ENCODE measurements at places on chromosomes 4 and X.

DNA sequence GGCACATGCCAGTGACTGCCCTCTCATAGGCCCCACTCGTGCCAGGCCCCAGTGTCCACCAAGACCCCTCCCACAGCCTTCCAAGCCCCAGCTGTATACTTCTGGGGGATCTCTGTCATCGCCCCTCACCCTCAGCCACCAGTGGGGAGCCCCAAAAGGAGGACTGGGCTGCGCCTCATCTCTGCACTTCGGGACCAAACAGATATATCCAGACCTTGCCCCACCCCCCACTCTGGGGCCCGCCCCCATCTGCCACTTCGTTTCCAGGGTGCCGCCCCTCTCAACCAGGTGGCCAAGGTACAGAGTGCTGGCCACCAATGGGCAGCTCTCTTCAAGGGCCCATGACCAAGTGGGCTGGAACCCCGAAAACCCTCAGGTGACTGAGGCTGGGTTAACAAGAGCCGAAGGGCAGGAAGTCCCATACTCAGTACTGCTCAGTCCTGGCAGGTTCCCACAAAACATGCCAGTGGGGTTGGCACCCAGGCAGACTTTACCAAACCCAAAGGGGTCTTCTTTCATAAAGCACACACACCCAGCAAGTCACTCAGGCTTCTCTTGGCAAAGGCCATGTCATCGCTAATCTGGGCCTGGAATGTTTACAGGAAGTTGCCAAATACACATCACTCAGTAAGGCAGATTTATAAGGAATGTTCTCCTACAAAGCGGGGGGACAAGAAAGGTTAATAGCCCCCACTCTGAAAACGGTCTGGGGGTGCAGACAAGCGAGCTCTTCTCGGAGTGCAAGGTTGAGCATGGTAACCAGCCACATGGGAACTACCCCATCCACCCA is 4.4 kb downstream of the ZFYVE28 start:
- peak; percentile 59 for DNase-seq

DNA sequence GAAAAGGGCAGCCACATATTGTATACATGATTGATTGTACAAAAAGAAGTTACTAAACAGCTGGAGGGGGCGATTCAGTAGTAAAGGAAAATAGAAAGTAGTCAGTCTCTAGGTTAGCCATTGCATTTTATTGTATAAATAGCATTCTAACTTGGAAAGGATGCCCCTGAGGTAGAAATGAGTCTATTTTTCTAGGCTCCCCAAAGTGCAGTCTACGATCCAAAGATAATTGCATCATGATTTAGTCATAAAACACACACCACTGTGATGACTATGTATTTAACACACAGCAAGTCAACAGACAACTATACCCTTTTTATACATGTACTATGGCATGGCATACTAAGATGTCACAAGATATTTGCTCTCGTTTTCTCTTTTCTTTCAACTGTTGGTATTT is 204.9 kb downstream of the APBB2 start:
- peak; percentile 4 for DNase-seq

GRCh38 chr4:44118971-44119680 is 329.5 kb downstream of the KCTD8 start:
- DNase-seq, result no peak

DNA sequence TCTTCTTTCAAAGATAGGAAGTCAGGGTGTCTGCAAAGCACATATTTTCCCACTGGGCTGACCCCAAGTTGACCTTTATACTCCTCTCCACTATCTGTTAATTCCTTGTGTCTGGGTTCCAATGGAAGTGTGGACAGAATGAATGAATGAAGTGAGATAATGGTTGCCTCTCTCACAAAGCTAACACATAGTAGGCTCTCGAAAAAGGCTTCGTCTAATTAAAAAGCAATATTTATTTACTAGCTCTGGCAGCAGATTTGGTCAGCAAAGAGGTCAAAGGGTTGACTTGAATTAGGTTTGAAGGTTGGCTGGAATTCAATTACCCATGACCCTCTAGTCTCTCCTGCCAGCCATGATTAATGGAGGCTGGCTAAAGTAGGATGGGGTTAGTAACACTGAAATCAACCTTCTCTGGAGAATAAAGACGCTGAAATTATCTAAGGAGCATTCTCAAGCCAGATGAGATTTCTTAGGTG is 280.3 kb upstream of the KLF3 start:
- no peak for DNase-seq

DNA sequence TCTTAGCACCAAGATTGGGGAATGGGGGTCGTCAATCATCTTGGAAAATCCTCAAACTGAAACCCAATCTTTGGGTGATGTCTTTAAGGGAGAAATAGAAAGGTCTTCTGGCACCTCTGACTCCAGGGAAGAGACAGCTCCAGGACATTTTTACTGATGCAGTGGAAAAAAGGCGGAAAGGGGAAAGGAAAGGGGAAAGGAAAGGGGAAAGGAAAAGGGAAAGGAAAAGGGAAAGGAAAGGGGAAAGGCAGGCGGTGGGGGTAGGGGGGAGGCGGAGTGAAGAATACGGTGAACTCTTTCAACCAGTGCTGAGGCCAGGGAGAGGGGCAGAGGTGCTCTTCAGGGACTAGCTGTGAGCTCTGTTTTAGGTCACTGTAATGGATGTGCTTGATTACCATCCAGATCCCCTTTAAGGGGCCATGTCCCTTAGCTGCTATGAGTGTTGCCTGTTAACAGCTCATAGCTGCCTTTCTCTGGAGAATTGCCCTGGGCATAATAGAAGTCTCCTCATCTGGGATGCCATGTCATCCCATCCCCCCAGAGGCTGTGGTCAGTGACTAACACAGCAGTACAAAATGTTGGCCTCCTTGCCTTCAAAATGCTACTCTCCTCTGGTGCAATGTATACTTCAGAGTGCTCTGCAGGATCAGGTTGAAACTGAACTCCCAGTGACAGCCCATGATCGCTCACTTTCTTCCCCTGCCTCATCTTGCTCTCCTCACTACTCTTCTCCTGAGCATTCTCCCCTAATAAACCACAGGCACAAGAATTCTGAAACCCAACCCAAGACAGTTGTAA is 92.4 kb upstream of the AP1S2 start:
- peak; percentile 22 for DNase-seq

DNA sequence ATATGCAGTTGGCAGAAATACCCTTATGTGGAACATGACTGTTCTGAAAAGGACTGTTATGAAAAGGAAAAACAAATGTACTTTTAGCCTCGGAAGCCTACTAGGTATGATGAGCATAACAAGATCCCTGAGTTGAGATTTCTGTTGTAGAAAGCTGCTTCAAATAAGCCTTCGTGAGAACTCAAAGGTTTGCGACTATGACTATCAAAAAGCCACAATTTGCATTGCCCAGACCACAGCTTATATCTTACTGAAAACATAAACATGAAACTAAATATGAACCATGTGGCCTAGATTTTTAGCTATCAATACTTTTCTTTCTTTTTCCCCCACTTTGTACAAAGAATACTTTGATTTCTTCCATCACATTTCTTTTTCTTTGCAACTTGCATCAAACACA is 398.2 kb upstream of the LCORL start:
- no peak for DNase-seq

DNA sequence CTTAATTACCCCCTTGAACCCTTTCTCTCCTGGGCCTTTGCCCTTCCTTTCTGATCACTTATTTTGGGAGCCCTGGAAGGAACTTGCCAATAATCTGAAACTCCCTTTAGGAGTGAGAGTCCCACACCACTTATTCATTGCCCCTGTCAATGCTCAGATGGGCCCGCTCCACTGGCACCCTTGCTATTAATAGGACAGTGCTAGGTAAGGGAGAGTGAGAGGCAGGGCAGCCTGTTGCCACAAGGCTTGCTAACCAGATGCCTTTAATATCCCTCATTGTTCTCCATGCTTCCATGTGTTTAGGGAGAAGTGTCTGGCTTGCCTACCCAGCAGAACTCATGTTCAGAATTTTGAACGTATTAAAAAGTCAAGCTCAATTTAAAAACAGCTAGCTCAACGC is 1.7 kb upstream of the NHS start:
- no peak for DNase-seq

DNA sequence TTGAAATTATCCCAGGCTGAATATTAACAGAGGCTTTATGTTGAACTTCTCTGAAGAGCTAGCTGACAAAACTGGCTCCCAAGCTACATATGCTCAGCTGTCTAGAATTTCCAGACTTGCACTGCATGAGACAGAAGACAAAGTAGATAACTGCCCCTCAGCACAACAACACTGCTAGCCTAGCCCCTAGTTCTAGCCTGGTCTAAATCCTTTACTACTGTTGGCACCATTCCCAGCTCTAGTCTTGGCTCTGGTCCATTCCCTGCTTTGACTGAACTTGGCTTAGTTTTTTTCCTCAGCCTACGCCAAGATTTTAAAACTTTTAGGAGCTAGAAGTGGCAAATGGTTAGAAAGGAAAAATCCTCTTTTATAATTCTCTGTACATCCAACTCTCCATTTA is 7.6 kb upstream of the OPHN1 start:
- no peak for DNase-seq

- DNase-seq, result no peak
Observed at GRCh38 chr4:189600718-189601435, 339.8 kb upstream of the FRG1 start.

DNA sequence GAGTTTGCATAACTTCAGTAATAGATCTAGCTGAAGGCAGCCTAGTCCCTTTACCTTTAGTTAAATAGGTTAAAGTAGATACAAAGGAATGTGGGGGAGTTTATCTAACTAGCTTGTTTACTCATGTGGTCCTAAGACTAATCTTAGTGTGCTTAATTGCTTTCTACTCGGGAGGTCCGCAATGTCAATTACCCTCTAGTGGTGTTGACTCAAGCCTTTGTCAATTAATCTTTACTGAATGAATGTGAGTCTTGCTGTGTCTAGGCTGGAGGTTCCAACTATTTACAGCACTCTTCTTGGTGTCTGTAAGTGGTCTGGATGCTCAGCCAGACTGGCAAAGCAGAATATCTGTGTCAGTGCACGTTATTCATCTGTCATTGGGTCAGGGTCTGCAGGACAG is 17.9 kb upstream of the YTHDC1 start:
- DNase-seq, result no peak

DNA sequence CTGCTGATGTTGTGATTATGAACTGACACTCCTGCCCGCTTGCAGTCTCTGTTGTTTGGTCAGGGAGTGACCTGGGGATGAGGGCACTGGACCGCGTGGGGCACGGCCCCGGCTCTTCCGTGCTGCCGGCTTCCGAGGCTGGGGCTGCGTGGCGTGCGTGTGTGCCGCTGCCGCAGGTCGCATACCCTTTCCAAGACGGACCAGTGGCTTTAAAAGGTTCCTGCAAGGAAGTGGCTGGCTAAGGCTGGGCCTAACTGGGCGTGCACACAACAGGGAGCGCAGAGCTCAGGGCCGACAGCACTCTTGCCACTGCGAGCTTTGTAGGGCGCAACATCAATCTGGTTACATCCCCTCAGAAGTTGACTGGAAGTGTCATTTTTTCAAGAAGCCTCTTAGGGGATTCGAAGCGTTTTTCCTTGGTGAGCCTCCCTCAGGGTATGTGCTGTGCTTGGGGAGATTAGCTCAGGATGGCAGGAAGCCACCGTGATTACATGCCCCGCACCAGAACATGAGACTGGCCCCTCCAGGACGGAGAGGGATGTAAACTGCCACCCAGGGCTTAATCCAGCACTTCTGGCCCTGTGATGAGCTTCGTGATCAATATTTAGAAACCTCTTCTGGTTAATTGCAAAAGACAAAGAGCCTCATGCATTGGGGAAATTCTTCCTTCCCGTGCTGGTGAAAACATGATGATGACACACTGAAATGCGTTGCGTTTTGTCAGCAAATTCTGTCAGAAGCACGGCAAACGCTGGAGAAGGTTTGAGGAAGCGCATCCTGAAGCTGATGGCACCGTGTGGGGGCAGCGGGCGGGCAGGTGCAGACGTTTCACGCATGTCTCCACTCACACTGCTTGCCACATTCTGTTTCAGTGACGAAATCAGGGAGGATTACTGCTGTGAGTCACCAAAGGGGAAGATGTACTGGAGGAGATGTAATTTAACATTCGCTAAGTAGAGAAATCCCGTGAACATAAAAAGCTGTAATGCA is 11.1 kb downstream of the MAEA start:
- peak; percentile 55 for DNase-seq

DNA sequence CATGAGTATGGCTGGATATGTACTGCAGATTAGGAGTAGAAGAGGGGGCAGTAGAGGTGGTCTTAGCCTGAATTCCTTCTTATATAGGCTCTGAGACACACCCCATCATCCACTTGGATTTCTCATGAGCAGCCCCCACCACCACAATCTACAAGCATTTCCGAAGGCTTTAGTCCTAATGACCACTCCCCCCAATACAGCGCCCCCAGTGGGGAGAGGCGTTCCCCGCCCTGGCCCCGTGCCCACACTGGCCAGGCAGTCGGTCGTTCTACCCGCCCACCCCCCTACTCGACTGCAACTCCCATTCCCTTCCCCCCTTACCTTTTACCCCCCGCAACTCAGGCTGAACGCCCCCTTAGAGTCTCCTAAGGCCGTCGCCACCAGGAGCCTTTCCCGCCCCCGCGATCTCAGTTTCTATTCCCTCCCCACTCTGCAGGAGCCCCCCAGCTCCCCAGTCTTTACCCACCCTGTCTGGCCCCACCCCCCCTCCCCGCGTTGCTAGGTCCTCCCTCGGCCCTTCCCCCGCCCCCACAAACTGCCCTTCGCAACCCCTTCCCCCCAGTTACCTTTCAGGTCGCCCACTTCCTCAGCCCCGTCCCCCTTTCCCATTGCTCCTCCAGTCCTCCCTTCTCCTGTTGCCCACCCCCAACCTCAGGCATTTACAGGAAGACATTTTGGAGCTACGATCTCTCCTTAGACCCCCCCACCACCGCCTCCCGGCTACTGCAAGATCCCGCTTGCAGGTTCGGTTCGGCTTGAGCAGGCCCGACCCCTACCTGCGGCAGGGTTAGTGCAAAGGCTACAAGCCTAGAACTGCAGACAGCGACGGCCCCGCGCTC is 468 bp downstream of the ZMYM3 start:
- peak; percentile 55 for DNase-seq

DNA sequence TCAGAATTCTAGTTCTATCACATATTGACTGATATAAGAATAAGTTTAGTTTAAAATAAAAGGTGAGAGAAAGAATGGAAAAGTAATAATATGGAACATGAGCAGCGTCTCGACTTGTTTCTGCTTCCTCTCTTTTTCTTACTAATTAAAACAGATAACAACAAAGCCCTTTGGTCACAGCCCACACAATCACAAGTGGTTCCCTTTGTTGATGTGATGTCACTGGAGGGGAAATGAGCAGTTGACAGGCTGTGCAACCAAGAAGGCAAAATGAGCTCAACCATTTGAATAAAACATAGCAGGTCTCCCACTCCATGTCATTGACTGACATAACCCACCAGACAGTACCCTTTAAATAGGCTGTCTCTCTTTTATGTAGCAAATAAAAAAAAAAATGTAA is 342.5 kb upstream of the MAGEB2 start:
- no peak for DNase-seq

GRCh38 chrX:66622209-66622608 is 16.7 kb downstream of the EDA2R start:
- no peak for DNase-seq

DNA sequence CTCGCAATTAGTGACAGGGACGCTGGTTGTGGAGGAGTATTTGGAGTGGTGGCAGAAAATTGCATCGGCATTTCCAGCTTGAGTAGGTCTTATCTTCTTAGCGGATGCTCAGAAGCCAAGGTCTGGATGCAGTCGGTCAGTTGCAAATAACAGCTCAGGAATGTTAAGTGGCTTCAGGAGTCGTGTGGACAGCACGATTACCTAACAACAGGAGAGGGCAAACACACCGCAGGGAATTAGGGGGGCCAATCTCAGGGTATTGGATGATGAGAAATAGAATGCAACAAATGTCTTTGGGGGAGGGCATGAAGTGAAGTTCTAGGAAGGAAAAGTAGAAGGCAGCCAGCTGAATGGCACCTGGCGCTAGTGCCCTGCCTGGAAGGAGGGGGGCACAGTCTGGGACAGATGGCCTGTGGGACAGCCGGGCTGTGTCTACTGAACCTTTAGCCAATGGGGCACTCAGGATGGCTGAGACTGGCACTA is 11.8 kb downstream of the RASL11B start:
- DNase-seq, result no peak

Measured in activated CD4-positive, alpha-beta T cell treated with anti-CD3 and anti-CD28 coated beads, Interleukin-10, Interleukin-2, amounts not matched to agents 100 ng/mL and 50 ng/mL, durations not matched to agents 16 hours and 8 hours (primary cell).